ENCODE measurements at places on chromosomes 3 and 15.

DNA sequence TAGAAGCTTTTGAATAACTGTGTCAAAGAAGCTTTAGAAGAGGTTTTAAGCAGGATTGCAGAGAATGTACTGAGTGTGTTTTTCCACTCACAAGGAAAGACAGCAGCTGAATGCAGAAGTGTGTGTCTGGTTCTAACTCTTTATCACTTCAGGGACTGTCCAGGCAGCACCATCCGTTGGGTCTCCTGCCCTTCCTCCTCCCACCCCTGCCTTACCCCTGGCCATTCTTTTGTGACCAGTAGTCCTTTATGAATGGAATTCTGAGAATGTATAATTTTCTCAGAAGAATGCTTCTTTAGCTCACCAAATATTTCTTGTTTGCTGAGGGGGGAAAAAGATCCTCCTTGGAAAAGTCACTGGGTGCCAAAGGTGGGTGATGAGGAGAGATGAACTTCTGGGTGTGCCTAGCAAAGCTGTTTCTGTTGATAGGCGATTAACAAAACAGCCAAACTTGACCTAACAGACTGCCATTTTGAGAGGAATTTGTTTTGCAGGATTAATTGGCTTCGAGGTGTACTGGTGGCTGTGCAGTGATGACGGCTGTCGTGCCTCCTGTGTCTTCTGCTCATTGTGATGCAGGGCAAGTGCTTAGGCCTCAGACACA lies 70.9 kb downstream of the IGF1R start:
- no peak for DNase-seq

- no peak for DNase-seq
Measured at GRCh38 chr3:44886561-44886960, 12.2 kb downstream of the TGM4 start.

GRCh38 chr3:152323834-152324233 lies 55.1 kb downstream of the MBNL1 start:
- DNase-seq: no peak

- no peak for DNase-seq
Measured at GRCh38 chr3:177306252-177306651, 109.0 kb upstream of the TBL1XR1 start.

Measured in NCI-H2107 (cell line).